ENCODE measurements at places on chromosomes 6 and 20. TPM values are rescaled to one million over a fixed set of nuclear protein-coding genes. Genes with fewer than 3 reads are reported as not detected.

The RWDD2A gene
- total RNA-seq = 1.1 TPM

The MACROD2 gene
- total RNA-seq = 0.68 TPM

The SH3BGRL2 gene
- 5.7 TPM for total RNA-seq

The MICB gene
- 37.6 TPM for total RNA-seq

The IPCEF1 gene
- total RNA-seq = not detected

The STMND1 gene
- total RNA-seq = not detected

The SS18L1 gene
- total RNA-seq = 8.1 TPM

The SOBP gene
- total RNA-seq = not detected

The SMLR1 gene
- total RNA-seq = not detected

The C20orf141 gene
- not detected for total RNA-seq

The ADGRF5 gene
- total RNA-seq = 0.03 TPM

The DZANK1 gene
- total RNA-seq = 1.8 TPM

The GGTLC1 gene
- total RNA-seq = not detected

The BCLAF1 gene
- 106 TPM for total RNA-seq

The OTOR gene
- not detected for total RNA-seq

The BNIP5 gene
- total RNA-seq = not detected

The LAMA2 gene
- 0.92 TPM for total RNA-seq

All from foreskin keratinocyte (primary cell).